Activated CD4-positive, alpha-beta T cell treated with anti-CD3 and anti-CD28 coated beads, Interleukin-2, amount 50 U/mL, for 24 hours (primary cell): ENCODE measurements at places on chromosomes 16 and 17.

DNA sequence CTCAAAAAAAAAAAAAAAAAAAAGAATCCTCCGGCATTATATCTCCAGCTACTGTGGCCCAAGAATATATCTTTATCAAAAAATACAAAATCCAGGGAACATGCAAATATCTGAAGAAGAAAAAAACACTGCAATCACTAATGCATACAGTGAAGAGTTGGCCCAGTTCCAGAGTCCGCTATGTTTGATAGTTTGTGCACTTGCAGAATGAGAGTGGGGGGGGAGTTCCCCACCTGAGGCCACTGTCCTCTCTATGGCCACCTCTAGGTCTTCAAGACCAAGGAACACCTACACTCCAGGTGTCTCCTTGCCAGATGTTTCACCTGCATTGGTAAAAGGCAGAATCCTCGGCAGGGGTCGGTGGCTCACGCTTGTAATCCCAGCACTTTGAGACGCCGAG lies 4.0 kb downstream of the ZNF785 start:
- DNase-seq = no peak

DNA sequence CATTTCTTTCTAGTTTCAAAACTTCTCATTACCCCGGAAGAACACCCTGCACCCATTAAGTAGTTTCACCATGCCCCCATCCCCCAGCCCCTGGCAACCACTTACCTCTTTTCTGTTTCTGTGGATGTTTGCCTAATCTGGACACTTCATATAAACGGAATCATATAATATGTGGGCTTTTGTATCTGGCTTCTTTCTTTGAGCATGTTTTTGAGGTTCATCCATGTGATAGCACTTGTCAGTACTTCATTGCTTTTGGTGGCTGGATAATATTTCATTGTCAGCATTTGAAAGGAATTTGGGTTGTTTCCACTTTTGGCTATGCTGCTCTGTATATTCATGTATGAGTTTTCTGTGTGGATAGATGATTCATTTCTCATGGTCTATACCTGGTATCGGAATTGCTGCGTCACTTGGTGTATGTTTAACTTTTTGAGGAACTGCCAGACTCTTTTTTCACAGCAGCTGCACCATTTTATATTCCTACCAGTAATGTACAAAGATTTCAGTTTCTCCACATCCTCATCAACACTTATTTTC lies 30.0 kb upstream of the SLC5A10 start:
- DNase-seq = no peak

DNA sequence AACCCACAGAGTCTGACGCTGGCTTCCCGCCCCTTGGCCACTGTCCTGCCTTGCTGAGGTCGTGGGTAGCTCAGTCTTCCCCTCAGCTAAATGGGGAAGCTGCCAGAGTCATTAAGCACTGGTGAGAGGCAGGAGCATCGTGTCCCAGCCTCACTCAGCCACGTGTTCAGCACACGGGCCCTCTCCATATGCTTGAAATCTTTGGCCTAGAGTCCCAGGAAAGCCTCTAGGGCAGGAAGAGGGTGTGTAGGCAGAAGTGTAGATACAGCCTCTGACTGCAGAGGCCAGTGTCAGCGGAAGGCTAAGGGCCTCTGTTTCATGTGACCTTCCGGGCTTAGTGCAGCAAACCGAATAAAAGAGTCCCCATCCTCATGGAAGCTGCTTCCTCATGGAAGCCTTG lies 4.1 kb downstream of the DHODH start:
- DNase-seq = no peak

DNA sequence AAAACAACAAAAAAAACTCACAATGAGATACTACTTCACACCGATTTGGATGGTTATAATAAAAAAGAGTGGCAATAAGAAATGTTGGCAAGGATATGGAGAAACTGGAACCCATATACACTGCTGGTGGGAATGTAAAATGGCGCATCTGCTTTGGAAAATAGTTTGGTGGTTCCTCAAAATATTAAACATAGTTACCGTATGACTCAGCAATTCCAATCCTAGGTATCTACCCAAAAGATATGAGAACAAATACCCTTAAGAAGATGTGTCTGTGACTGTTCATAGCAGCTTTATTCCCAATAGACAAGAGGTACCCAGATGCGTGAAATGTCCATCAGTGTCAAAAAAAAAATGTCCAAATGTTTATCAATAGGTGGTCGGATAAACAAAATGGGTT lies 7.2 kb downstream of the CPPED1 start:
- DNase-seq = no peak
